ENCODE measurements at places on chromosomes 3 and 15. TPM values are rescaled to one million over a fixed set of nuclear protein-coding genes. Genes with fewer than 3 reads are reported as not detected.

AP3B2 gene
- 0.81 TPM for total RNA-seq

SLC15A2 gene
- total RNA-seq, result 1.5 TPM

GOLGA8J gene
- total RNA-seq, result not detected

KNL1 gene
- total RNA-seq, result 0.98 TPM

ISLR gene
- not detected for total RNA-seq

RASL12 gene
- total RNA-seq, result not detected

SLC6A11 gene
- total RNA-seq, result not detected

ROPN1 gene
- total RNA-seq, result not detected

GUCA1C gene
- not detected for total RNA-seq

ABI3BP gene
- not detected for total RNA-seq

TRPM1 gene
- total RNA-seq, result not detected

TGM4 gene
- not detected for total RNA-seq

CHRNA5 gene
- total RNA-seq, result 0.56 TPM

P2RY13 gene
- not detected for total RNA-seq

RETNLB gene
- not detected for total RNA-seq

ZNF860 gene
- not detected for total RNA-seq

METTL6 gene
- total RNA-seq, result 4.1 TPM

MED12L gene
- 0.81 TPM for total RNA-seq

SENP5 gene
- 75.4 TPM for total RNA-seq

GP5 gene
- 2.8 TPM for total RNA-seq

ERICH6 gene
- 0.52 TPM for total RNA-seq

REC114 gene
- total RNA-seq, result not detected

ADCY5 gene
- not detected for total RNA-seq

CLDND1 gene
- total RNA-seq, result 135 TPM

WDR93 gene
- total RNA-seq, result not detected

PLAAT1 gene
- not detected for total RNA-seq

RHCG gene
- not detected for total RNA-seq

ZNF621 gene
- total RNA-seq, result 9.7 TPM

ATP10A gene
- total RNA-seq, result 17.6 TPM

CILP gene
- 0.27 TPM for total RNA-seq

GREM1 gene
- not detected for total RNA-seq

CEMIP gene
- total RNA-seq, result not detected

CPA3 gene
- not detected for total RNA-seq

TMEM207 gene
- not detected for total RNA-seq

USP4 gene
- 78.0 TPM for total RNA-seq

PIERCE2 gene
- not detected for total RNA-seq

CCRL2 gene
- total RNA-seq, result 6.6 TPM

SLC22A14 gene
- not detected for total RNA-seq

TSPAN3 gene
- 22.7 TPM for total RNA-seq

HAPLN3 gene
- 70.2 TPM for total RNA-seq

CNTN4 gene
- total RNA-seq, result not detected

NRG4 gene
- total RNA-seq, result not detected

SLC28A2 gene
- total RNA-seq, result not detected

SPRED1 gene
- 0.05 TPM for total RNA-seq

HTR3E gene
- not detected for total RNA-seq

CA12 gene
- total RNA-seq, result not detected

SIAH2 gene
- 57.0 TPM for total RNA-seq

SLC28A1 gene
- not detected for total RNA-seq

GASK1A gene
- total RNA-seq, result not detected

CYP19A1 gene
- total RNA-seq, result not detected

KY gene
- total RNA-seq, result not detected

CPN2 gene
- total RNA-seq, result not detected

HRG gene
- not detected for total RNA-seq

CIDEC gene
- total RNA-seq, result not detected

ROBO1 gene
- total RNA-seq, result 3.2 TPM

HIGD2B gene
- total RNA-seq, result not detected

RARRES1 gene
- not detected for total RNA-seq

Measured in CD8-positive, alpha-beta T cell (primary cell).